Hematopoietic multipotent progenitor cell treated with erythropoietin and hydrocortisone succinate and interleukin-3 and kit ligand, for 6 days (in vitro differentiated cells): ENCODE measurements at places on chromosomes 4 and X.

- no peak for DNase-seq
Observed at GRCh38 chr4:4640692-4641091, 98.8 kb upstream of the STX18 start.

DNA sequence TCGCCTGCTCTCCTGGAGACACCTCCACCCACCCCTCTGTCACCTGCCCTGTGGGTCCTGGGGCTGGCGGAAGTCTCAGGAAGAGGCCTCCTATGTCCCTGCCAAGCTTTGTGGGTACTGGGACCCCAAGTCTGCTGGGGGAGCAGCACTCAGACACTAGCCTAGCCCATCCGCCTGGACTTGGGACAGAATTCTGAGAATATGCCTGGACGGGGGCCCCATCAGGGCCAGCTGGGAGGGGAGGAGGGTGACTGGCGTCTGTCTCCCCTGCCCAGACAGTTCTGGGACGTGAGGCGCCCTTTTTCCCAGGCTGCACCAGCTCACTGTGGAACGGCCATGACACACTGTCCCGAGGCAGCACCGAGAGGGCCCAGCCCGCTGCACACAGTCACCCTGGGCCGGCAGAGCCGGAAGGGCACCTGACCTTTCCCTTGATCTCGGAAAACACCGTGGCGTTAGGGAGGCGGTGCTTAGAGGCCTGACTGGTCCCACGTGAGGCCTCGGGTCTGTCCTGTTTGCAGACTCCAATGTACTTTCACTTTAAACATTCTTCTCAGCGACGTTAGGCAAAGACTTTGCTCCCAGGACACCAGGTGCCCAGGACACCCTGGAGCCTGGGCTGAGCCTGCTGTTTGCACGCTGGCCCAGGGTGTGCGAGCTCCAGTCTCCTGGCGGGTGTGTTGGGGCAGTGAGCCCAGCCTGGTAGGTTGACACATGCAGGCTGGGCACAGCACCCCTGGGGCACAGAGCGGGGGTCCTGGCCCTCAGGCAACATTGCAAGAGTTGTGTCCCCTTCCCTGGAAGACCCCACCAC, 700 bp downstream of the SLC26A1 start:
- peak; percentile 3 for DNase-seq

DNA sequence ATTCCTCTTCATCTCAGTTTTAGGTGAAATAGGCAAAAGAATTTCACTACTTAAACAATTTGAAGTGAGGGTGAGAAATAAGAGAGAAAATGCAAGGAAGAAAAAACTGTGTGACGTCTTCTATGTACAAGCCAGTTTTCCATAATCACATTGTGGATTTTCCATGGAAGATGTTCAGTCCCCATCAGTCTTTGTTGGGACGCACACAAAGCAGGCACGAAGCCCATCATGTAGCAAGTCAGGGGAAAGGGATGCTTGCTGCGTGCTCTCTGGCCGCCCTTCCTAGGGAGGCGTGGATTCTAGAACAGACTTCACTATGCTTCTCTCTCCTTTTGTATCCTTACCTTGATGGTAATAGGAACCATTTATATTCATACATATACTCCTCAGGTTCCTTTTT, 54.7 kb downstream of the RBPJ start:
- no peak for DNase-seq

- peak; percentile 53 for DNase-seq
Observed at GRCh38 chr4:20251796-20252655, at the start of gene SLIT2. SLIT2 (plus strand) TSS chr4:20251905; CDS start chr4:20253816, 1,911 bp downstream.

DNA sequence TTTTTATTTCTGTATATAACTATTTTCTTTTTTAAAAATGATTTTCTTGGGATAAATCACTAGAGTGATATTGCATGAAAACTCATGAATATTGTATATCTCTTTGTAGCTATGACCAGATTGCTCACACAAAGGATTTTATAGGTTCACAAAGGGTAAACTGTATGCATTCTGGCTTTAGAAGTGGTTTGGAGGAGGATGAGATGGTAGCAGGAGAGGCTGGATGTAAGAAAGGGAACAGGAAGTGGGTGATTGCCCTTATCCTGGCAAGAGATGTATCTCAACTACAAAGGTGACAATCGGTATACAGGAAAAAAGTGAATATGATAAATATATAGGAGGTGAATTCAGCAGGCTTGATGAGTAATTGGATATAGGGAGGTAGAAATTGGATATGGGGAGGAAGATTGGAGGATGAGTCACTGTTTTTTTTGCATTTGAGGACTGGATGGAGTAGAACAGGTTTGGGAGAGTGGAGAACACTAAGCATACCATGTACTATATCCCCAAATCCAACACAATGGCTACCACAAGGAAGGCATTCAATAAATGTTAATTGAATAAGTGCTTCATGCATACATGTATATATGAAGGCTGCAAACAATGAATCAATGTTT, 9.9 kb downstream of the FGG start:
- no peak for DNase-seq

DNA sequence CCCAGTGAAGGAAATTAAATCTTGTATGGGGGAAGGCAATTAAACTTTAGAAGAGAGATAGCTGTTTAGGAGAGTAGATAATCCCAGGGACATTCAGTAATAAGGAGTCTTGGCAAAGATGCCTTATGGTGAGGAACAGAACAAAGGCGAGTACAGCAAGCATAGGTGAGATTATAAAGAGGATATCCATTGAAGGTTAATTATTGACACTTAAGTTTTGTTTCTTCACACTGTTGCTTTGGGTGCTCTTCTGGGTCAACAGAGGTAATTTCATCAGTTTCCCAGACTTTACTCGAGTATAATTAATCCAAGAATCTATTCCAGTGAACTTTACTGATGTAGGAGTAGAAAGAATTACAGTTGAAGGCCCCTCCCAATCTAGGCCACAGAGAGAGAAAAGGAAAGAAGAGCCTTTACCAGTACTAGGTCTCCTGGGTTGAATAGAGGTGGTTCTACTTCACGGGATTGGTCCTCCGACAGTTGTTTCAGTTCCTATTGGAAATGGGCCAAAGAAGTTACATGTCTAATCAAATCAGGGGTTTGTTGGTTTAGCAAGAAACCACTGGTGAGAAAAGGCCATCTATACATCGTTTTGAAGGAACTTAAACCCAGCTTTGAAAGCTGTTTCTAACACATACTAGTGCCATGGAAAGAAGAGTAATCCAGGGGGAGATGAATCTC, 27.2 kb downstream of the EPGN start:
- peak; percentile 75 for DNase-seq

DNA sequence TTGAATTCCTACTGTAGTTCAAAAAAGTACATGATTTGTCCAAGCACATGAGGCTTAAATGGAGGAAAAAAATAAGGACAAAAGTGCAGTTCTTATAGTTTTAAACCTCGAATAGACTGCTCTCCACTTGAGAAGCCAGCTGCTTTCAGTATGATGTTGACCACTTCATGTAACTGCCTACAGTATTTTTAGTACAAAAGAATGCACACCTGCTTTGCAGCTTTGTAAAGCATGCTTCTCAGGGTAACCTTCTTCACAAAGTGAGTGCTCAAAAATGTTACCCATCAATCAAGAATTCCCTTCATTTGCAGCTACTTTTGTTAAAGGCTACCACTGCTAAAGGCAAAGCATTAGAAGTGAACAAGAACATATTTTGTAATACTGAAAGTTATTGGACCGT, 83.4 kb upstream of the FAM47B start:
- no peak for DNase-seq

DNA sequence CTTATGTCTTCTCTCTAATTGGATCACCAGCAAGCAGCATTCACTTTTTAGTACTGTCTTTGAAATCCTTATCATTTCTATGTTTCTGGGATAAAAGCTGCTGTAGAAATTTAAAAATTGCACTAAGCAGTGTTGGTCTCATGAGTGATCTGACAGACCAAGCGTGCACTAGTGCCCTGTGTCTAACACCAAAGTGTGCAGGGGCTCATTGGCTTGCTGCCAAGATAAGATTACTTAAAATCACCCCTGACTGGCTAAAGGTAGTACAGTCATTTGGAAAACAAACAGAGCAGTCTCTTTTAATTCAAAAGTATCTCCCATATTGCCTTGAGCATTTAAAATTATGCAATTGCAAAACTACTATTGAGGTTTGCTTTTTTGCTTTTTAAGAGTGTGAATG, 304.6 kb downstream of the ARAP2 start:
- no peak for DNase-seq

GRCh38 chrX:128848374-128848773, 674.9 kb downstream of the SMARCA1 start:
- no peak for DNase-seq

DNA sequence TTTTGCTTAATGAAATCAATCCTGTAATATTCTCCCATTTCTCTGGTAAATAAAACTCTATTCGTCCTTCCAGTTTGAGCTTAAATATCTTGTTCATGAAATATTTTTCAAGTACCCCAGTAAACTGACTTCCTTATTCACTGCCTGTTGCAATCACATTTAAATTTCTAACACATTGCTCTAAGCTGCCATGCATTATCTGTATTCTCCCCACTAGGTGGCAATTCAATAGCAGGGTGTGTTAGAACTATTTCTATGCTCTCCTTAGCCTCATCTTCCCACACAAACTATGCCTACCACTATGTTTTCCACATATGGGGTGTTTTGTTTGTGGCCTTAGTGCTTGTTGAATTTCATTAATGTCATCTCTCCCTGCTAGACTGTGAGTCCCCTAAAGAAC, 377.1 kb upstream of the HS3ST1 start:
- peak; percentile 74 for DNase-seq

- DNase-seq: no peak
Observed at GRCh38 chrX:139974471-139974870, 9.2 kb upstream of the CXorf66 start.

- peak; percentile 84 for DNase-seq
Observed at GRCh38 chr4:64158648-64159326, 250.5 kb downstream of the TECRL start.

- no peak for DNase-seq
Observed at GRCh38 chr4:186781032-186781917, 57.6 kb upstream of the FAT1 start.

GRCh38 chrX:39848900-39849299, 248.9 kb downstream of the BCOR start:
- no peak for DNase-seq

DNA sequence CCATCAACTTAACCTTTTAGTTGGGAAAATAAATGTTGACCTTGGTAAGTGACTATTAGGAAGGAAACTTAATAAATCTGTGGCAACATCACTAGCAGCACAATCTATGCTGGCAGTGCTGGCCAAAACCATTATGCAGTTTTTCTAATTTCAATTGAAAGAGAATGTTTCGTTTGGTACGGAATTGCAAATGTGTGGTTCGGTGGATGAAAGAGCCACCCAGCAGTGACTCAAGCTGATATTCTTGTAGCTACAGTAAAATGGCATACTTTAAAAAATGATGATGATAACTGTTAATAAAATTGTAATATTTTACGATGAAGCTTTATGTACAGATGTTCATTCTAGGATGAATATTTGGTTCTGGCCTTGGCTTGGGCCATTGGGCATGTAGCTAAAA, 40.7 kb upstream of the AP1S2 start:
- DNase-seq: no peak

GRCh38 chr4:27245216-27245615, 384.6 kb downstream of the STIM2 start:
- DNase-seq: no peak

DNA sequence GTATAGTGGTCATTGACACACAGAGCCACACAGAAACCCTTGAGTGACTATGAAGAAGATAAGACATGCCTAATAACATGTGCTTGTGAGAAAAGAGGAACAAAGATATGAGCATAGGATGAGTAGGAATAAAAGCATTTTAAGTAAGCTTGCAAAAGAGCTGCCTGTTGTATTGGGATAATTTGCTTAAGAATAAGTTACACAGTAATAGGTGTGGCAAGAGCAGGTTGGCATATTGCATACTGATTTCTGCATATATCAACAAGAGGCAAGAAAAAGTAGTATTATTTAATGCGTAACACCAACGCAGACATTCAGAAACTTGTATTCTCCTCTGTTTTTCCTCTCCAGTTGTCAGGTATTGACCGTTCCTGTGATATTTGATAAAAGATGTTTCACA, 111.5 kb upstream of the UGT8 start:
- DNase-seq: no peak

- peak; percentile 1 for DNase-seq
Observed at GRCh38 chr4:117429061-117429460, 343.7 kb upstream of the TRAM1L1 start.

- no peak for DNase-seq
Observed at GRCh38 chr4:10050261-10050661, 29.0 kb upstream of the SLC2A9 start.

- peak; percentile 42 for DNase-seq
Observed at GRCh38 chr4:102493794-102494193, 7.4 kb upstream of the NFKB1 start.

GRCh38 chr4:7384003-7384928, 50.5 kb downstream of the PSAPL1 start:
- no peak for DNase-seq

- DNase-seq: peak; percentile 25
Observed at GRCh38 chr4:77127837-77128621, 29.0 kb upstream of the CCNG2 start.

DNA sequence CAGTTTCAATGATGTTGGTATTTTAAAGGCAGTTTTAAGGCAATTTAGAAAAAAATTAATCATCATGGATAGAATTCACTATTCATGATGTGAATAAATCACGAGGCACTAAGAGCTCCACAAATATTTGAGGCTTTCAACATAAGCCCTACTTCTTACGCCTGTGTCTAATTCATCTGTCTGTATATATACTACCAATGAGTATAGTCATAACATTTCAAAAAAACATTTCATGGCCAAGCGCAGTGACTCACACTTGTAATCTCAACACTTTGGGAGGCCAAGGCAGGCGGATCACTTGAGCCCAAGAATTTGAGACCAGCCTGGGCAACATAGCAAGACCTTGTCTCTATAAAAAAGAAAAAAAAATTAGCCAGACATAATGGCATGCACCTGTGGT, 56.5 kb downstream of the FBXL5 start:
- DNase-seq: no peak

GRCh38 chr4:152598454-152598853, 62.6 kb upstream of the FBXW7 start:
- no peak for DNase-seq

- no peak for DNase-seq
Observed at GRCh38 chr4:53494851-53495250, 96.4 kb downstream of the LNX1 start.

DNA sequence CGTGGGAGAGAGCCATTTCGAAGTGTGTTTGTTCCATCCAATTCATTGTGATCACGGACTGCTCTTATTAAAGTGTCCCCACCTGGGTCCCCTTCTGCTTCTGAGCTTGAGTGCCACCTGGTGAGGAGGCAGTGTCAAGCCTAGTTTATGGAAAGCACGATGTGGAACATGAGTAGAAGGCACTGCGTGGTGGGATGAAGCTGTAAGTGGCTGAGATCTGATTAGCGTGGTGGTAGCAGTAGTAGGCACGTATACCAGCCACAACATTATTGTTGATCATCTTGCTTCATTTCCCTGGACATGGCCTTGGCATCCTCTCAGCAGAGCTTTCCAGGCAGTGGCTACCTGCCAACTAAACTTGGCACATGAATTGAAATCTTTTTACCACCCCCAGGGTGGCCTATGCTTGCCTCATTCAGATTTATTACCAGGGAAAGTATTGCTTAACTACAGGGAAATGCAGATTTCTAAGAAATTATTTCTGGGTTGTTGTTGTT, 46.4 kb downstream of the GPAT3 start:
- DNase-seq: no peak

- DNase-seq: peak; percentile 1
Observed at GRCh38 chrX:106039920-106040319, 1.4 kb upstream of the SERPINA7 start.

GRCh38 chrX:21374994-21375707, 933 bp downstream of the CNKSR2 start:
- DNase-seq: no peak

GRCh38 chr4:2914256-2915126, 48.7 kb downstream of the NOP14 start:
- no peak for DNase-seq
